ENCODE measurements at places on chromosomes 16 and 17.

- DNase-seq: no peak
Observed at GRCh38 chr16:4212934-4213296, 29.0 kb downstream of the SRL start.

- DNase-seq: no peak
Observed at GRCh38 chr17:54945671-54946070, 22.8 kb downstream of the COX11 start.

GRCh38 chr17:14741491-14741890 is 440.6 kb downstream of the HS3ST3B1 start:
- DNase-seq: no peak

- no peak for DNase-seq
Observed at GRCh38 chr17:68498479-68499326, 13.5 kb upstream of the PRKAR1A start.

DNA sequence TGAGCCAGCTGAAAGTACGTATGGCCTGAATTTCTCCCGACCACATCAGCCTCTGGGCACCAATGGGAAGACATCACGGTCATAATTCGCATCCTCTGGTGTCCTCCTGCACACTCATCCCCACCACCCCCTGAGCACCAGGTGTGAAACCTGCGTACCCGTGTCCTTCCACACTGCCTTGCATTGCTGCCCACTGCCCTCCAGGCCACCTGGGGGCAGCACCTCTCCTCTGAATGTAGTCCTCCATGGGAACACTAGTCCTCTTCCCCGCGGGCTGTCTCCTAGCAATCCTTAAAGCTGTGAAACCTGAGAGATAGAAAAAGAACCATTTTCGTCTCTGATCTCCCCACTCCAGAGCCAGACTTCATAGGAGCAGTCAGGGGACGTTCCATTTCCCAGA is 125.5 kb downstream of the ZNF18 start:
- DNase-seq: no peak
